ENCODE measurements at places on chromosomes 1 and 21.
A peak's percentile ranks its signal among the peaks of the same experiment; 100 is the strongest.

DNA sequence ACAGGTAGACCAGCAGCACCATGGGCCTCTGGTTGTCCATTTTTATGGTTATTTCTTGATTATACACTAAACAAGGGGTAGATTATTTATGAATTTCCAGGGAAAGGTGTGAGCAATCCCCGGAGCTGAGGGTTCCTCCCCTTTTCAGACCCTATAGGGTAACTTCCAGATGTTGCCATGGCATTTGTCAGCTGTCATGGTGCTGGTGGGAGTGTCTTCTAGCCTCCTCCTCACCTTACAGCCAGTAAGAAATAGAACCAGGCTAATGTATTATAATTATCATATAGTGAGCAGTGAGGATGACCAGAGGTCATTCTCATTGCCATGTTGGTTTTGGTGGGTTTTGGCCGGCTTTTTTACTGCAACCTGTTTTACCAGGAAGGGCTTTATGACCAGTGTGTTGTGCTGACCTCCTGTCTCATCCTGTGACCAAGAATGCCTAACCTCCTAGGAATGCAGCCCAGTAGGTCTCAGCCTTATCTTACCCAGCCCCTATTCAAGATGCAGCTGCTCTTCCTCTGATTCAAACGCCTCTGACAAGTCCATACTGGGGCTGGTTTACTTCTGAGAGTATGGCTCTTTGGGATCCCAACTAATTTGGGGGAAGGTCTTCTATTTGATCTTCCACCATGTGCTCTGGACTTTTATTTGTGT, 13.5 kb upstream of the TINAGL1 start:
- no peak for DNase-seq

DNA sequence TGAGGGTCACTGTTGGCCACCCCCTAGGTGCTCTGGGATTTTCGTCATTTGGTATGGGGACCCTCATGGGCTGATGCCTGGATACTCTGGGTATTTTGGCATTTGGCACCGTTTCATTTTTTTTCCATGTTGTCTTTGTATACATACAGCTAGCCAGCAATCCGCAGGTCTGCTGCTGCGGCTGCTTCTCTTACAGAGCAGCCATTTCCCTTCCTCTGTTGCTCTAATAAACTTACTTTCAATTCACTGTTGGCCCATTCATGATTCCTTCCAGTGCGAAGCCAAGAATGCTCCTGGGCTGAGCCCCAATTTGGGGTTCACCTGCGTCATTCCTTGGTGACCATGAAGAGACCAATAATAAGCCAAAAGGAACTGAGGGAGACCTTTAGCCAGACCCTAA, 21.5 kb downstream of the GON4L start:
- DNase-seq: no peak

- peak; percentile 9 for DNase-seq
Observed at GRCh38 chr1:113812661-113813135, 422 bp upstream of the RSBN1 start.

GRCh38 chr21:20443558-20444155, 554.6 kb upstream of the NCAM2 start:
- no peak for DNase-seq

DNA sequence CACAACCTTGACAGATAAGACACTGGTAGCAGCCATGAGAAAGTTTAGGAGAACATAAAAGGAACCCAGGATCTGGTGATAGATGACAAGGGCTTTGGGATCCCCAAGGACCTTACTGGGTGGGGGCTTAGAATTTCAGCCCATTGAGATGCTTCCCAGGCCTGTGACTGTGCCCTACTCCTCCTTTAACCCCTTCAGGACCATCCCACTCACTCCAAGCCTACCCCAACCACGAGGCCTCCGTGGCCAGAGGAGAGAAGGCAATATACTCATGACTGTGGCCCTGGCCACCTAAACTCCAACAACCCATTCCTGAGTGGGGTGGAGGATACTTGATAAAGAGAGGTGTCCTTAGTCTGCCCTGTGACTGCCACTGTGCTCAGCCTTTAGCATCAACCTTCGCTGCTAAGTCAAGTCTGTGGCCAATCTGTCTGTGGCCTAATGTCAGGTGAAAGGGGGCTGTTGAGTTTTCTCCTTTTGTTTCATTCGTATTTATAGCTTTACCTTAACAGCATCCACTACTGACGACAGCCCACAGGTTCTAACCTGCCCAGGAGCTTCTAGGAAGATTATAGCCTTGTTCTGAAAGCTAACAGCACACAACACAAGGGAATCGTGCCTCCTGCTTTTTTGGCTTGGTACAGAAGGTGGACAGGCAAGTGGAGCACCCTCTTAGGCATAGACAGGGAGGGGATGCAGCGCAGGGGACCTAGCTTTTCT, 16.9 kb upstream of the BCAR3 start:
- no peak for DNase-seq

- DNase-seq: no peak
Observed at GRCh38 chr1:57208741-57209302, 215.0 kb downstream of the DAB1 start.

DNA sequence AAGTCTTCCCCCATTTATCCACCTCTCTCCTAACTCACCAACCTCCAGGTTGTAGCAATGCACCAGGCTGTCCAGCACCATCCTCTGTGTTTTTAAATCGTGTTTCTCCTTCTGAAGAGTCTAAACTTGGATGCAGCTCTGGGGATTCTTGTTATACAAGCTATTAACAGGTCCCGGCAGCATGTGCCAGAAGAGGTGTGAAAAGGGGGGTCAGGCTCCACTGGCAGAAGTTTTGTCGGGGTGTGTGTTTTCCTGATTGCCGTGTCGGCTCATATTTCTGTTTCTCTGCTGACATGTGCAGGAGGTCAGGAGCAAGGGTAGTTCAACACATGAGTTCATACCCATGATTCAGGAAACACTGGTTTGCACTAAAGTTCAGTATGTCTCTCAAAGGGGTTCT, 658.6 kb upstream of the CAMK1G start:
- no peak for DNase-seq

DNA sequence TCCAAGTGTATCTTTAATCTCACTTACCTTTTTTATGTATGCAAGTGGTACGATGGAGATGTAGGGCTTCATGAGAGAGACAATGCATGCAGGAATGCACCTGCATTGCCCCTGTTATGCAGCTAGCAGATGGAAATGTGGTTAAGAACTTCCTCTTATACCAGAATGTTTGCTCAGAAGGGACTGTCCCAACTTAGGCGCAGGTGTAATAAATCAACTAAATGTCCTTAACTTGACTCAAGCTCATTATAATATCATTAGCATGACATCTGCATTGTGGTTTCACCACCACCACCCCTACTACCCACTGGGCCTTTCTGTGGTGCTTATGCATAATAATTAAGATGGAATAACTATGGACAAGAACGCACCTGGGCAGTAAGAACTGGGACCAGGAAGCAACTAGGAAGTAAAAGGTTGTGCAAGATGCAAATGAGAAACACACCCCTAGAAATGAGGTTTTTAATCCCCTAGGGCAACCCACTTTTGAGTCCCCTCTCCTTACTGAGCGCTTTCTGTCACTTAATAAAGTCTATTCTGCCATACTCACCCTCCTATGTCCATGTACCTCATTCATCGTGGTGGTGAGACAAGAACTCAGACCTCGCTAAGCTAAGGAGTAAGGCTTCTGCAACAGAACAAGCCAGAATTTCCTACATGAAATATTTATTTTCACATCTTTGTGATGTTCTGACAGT, 1103.3 kb upstream of the B3GALT2 start:
- DNase-seq: no peak

- no peak for DNase-seq
Observed at GRCh38 chr1:211493133-211493871, 1.3 kb upstream of the RD3 start.

DNA sequence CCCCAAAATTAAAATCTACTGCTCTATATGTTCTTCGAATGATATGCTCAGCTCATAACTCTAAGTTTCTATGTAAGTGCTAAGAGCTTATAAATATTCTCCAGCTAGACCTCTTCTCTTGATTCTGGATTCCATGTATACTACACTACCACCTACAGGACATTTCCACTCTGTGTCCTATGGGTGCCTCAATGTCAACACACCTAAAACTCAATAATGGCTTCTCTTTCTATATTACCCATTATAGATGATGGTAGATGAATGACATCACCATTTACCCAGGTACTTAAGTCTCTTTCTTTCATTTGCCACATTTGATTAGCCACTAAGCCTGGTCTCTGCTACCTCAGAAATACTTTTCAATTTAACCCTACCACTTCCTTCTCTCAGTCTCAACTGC, 41.3 kb downstream of the TBX19 start:
- DNase-seq: no peak

GRCh38 chr1:40315239-40315794, 1.8 kb downstream of the COL9A2 start:
- DNase-seq: peak; percentile 86

- DNase-seq: peak; percentile 32
Observed at GRCh38 chr21:24895885-24896734, 711.2 kb downstream of the MRPL39 start.

DNA sequence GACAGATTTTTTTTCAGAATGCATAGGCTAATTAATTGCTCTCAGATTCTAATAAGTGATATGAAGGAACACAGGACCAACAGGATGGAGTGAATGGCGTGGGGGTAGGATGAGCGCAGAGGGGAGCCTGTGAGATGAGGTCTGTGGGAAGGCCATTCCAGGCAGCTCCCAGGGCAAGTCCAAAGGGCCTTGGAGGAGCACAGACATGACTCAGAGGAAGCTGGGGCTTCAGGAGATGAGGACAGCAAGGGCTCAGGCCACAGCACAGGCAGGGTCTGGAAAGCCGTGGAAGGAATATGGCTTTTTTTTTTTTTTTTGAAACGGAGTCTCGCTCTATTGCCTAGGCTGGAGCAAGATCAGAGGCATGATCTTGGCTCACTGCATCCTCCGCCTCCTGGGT, 35.1 kb downstream of the FMN2 start:
- no peak for DNase-seq

DNA sequence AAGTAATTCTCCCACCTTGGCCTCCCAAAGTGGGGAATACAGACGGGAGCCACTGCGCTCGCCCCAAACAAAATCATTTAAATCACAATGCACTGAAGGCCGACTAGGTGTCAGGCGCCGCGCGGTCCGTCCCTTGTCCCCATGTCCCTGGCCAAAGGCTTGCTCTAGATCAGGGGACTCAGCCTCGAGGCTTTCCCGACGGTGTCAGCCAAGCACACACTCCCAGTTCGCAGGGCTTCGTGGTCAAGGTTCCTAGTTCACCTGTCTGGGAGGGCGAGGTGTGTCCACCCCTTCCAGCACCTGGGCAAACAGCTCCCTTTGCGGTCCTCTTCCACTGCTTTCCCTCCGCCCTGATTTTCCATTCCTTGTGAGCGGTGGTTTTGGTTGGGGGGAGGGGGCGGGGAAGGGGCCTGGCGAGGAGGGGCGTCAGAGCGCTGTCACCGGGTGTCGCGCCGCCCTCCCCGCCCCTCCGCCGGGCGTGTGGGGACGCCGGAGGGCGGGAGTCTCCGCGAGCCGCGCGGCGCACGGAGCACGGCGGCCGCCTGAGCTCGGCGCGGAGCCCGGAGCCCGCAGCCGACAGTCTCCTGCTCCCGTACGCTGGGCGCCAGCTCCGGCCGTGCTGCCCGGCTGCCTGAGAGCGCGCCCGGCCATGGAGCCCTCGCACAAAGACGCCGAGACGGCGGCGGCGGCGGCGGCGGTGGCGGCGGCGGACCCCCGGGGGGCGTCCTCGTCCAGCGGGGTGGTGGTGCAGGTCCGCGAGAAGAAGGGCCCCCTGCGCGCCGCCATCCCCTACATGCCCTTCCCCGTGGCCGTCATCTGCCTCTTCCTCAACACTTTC, at the start of gene STUM:
Gene STUM (plus strand): TSS at position 509 of the 838 bp plus-strand sequence. CDS start 141 bp downstream, at position 650.
- DNase-seq: no peak

- DNase-seq: peak; percentile 12
Observed at GRCh38 chr1:209513226-209513625, 70.3 kb upstream of the CAMK1G start.

DNA sequence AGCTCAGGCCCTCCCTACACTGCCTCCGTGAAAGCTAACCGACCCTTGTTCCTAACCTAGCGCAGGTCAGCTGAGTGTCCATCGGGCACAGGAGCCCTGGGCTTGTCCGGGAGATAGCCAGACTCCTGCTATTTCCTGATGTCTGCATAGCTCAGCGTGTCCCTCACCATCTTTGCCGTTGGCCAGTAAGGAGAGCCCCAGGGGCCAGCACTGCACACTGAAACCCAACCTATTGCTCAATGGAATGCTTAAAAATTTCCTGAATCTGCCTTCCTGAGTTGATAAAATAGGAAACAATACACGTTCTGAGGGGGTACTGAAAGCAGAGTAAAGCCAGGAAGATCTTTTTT, 2.2 kb downstream of the RUNX1 start:
- DNase-seq: no peak

DNA sequence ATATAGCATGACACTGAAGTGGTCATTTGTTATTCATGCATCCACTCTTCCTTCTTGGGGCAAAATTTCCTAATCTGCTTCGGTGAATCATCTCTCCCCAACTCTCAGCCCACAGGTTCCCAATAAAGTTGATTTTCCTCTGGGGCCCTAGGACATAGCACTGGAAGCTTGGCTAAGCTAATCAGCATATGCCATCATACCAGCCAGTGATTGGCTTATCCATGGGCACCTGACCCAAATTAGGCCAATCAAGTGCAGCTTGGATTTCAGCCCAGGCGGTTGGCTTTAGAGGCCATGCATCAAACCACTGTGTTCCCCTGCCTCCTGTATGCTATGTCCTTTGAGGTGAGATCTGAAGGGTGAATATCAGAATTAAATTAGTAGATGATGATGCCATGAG, 58.9 kb downstream of the C1orf94 start:
- no peak for DNase-seq

DNA sequence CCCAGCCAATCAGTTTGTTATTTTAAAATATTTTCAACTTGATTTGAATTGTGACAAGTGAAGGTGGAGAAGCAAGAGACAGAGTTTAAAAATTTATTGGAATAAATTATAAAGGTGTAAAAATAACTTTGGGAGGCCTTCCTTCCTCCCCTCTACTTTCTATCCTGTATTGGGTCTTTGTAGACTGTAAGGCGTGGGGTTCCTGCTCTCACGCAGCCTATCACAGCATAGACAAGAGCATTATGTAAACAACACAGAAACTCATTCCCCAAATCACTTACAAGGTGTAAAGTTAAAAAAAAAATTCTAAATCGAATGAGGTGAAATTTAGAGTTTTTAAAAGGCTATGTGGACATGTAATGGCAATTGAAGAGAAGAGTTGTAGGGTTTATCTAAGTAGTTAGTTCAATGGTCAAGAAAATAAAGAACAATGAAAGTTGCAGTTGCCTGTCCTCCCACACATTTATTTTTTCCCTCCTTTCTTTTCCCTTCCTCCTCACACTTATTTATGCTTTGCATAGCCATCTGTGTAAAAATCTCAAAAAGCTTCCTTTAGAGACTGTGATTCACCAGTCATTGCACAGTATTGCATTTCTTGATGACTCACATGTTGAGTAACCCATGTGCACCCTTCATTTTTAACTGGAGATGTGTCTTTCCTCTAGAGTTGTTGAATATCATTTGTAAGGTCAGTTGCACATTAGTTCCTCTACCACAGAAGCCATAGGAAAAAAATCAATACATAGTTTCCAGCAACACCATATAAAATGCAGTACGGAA, 242.2 kb downstream of the PTPRC start:
- DNase-seq: no peak

GRCh38 chr1:167430134-167430848, 88.0 kb downstream of the CD247 start:
- DNase-seq: no peak

- no peak for DNase-seq
Observed at GRCh38 chr1:191101960-191102359, 624.3 kb upstream of the BRINP3 start.
